ENCODE measurements at places on chromosomes 3 and 15.
A peak's percentile ranks its signal among the peaks of the same experiment; 100 is the strongest.

- DNase-seq: no peak
Observed at GRCh38 chr3:172987273-172987672, 153.8 kb downstream of the SPATA16 start.

DNA sequence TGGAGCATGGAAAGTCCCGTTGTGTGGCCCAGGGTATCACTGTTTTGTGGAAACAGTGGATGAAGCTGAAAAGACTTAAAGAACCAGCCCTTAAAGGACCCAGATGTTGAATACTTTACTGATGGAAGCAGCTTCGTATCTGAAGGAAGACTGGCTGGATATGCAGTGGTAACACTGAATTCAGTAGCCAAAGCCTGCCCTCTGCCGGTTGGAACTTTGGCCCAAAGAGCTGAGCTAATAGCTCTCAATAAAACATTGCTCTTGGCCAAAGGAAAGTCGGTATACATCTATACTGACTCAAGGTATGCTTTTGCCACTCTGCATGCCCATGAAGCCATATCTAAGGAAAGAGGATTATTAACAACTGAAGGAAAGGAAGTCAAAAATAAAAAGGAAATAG, 885.4 kb downstream of the PDCD6IP start:
- DNase-seq: peak; percentile 53

GRCh38 chr3:31064021-31064420, 169.6 kb upstream of the GADL1 start:
- DNase-seq: no peak

- no peak for DNase-seq
Observed at GRCh38 chr3:9301798-9302197, 52.4 kb upstream of the SRGAP3 start.

GRCh38 chr3:128188326-128188725, 35.0 kb downstream of the EEFSEC start:
- no peak for DNase-seq

- DNase-seq: no peak
Observed at GRCh38 chr15:76058714-76059319, 968 bp upstream of the TMEM266 start.

- no peak for DNase-seq
Observed at GRCh38 chr3:80366808-80367548, 599.2 kb upstream of the ROBO1 start.

DNA sequence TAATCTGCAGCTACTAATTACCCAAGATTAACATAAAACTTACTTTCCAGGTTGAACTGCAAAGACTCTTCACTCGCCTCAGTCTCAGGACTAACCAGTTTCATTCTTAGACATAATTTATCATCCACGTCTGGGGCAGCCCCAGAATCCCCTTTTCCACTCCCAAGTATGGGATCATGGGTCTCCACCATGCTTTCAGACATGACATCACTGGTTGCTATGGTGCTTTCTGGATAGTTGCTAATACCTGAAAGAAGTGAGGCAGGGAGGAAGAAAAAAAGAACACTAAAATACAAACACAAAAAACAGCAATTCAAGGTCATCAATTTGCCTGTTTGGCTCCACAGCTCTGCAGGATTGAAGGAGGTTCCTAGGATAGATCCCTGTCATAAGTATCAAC, 46.6 kb downstream of the TP53BP1 start:
- no peak for DNase-seq

- no peak for DNase-seq
Observed at GRCh38 chr3:140552403-140552802, 125.5 kb upstream of the TRIM42 start.

DNA sequence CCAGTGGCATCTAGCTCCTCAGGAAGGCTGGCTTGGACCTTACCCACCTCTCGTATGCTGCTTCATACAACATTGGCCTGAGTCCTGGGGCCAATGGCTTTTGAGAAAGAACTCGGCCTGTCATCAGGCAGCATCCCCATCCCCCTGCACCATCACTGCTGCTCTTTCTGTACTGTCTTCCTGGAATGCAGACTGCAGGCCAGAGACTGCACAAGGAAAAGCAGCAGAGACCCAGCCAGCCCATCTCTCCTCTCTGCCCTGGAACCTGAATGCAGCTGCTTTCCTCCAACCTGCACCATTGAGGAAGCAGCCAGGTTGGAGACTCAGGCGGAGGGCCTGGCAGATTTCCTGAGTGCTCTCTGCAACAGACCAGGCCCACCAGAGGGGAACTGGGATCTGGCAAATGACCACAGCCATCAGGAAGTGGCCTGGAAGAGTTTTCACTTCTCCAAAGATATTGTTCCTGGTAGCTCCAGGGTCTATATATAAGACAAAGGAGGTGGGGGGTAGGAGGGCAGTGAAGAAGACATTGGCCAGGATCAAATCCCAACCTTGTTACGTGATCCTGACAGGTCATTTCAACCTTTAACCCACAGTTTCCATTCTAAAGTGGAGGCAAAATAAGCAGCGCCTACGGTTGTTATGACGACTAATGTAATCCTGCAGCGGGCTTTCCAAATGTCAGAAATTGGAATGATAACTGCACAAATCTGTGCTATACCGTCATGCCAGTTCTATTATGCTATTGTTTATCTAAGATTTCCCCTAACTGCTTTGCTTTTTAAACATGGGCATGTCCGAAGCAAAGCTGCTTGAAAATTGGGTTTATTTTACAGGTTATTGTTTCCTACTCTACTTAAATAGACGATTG, 24.4 kb upstream of the RAB7A start:
- no peak for DNase-seq

DNA sequence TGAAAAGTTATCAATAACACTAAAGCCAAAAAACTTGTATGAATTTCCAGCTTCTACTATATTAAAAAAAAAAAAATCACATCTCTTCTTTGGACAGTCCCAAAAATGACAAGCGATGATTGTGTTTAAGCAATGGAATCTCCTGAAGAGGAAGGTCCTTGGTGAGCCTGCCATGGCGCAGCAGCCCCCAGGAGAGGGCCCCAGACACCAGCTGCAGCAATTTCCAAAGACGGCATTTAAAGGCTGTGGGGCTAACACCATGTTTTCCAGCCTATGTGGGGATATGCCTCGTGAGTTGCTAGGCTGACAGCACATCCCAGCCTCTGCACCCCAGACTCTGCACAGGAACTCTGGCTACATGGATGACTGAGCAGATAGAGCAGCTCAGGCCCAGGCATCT, 14.7 kb downstream of the SKIC8 start:
- DNase-seq: no peak

DNA sequence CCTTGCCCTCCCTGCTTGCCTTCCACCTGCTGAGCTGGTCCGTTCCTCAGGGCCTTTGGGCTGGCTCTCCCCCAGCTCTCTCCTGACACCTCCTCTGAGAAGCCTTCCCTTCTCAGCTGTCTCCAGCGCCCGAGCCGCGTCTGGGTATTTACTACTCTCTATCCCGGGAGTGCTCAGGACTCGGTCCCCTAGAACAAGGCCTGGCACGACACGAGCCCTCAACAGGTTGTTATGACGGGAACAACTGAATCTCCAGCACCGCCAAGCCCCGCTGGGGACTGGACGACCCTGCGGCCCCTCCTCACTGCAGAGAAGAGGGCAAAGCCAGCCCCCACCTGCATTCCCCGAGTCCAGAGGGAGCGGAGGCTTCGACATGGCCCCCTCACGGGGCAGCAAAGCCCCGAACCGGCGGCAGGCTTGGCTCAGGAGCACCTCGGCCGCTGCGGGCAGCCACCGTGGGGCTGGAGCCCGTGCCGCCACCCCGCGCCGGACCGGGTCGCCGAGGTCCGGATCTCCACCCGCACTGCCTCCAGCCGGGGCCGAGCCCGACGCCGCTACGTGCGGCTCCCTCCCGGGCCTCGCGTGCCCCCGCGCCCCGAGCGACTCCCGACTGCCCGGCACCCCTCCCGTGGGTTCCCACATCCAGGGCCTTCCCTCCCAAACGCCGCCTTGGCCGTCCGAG, 792 bp downstream of the TPRA1 start:
- DNase-seq: no peak

DNA sequence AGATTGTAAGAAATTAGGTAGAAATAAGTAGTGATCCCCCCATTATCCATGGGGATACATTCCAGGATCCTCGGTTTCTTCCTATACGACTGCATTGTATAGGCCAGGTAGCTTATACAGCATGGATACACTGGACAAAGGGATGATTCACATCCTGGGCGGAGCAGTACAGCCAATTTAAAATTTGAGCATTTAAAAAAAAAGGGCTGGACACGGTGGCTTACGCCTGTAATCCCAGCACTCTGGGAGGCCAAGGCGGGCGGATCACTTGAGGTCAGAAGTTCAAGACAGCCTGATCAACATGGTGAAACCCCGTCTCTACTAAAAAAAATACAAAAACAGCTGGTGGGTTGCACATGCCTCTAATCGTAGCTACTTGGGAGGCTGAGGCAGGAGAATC, 976 bp upstream of the ARGFX start:
- no peak for DNase-seq

- no peak for DNase-seq
Observed at GRCh38 chr3:193732391-193732790, 139.4 kb downstream of the OPA1 start.

DNA sequence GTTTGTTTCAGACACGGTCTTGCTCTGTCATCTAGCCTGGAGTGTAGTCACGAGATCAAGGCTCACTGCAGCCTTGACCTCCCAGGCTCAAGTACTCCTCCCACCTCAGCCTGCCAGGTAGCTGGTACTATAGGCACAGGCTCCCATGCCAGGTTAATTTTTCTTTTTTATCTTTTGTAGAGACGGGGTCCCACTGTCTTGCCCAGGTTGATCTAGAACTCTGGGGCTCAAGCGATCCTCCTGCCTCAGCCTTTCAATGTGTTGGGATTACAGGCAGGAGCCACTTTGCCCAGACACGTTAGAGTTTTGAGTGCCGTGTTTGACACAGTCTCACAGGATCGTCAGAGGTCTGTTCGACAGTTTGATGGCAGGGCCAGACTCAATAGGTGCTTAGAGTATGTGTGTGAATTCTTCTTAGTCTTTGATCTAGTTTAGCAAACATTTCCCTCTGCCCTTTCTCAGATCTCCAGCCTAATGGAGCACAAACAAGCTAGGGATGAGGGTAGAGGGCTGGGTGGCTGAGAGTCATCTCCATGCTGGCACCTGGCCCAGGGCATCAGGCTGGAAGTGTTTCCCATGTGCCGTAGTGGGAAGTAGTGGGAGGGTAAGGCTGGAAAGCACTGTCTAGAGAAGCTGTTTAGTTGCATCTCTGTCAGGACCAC, 66.1 kb upstream of the DLG1 start:
- no peak for DNase-seq

- no peak for DNase-seq
Observed at GRCh38 chr15:83928878-83929418, 275.0 kb downstream of the ADAMTSL3 start.

DNA sequence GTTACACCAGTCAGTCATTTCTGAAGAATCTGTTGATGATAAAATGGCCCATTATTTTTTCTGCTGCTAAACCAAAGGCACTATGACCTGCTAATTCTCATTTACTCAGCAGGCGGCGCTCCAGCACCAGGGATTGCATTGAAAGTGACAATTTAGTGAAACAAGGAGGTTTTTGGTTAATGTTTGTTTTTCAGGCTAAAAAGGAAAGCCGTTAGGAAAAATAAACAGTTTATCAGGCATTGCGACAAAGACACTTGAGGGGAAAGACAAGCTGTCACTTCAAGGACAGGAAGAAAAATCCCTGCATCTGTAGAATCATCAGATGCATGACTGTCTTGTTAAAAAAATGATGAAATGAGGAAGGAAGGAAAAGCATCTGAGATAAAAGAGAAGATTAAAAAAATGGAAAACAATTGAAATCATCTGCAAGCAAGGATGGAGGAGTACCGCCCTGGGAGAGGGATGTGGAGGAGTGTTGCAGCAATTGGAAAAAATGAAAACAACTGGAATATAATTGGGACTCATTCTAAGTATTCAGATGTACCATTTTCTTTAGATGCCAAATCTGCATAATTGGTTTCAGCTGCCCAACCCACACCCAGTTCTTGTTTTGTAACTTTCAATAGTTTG, 54.0 kb downstream of the NR1D2 start:
- peak; percentile 86 for DNase-seq

- DNase-seq: no peak
Observed at GRCh38 chr3:60304112-60304511, 947.1 kb downstream of the FHIT start.

DNA sequence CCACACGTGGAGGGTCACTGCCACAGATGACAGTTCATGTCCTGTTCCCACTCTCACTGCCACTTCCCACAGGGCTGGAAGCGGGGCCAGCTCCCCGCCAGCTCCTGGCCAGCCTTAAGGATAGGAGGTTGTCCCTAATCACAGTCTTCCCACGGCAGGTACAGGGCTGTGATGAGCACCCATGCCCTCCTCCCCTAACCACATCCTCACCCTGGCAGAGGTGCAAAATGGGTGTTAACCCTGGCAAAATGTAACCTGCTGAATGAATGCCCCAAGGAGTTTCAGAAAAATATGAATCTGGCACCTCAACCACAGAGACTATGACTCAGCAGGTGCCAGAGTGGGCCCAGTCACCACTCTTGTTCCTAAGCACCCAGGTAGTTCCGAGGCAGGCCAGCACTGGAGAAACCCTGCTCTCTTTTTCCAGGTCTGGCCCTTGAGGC, 185.1 kb upstream of the TPM1 start:
- no peak for DNase-seq

- DNase-seq: no peak
Observed at GRCh38 chr3:195125646-195126045, 145.3 kb downstream of the XXYLT1 start.

DNA sequence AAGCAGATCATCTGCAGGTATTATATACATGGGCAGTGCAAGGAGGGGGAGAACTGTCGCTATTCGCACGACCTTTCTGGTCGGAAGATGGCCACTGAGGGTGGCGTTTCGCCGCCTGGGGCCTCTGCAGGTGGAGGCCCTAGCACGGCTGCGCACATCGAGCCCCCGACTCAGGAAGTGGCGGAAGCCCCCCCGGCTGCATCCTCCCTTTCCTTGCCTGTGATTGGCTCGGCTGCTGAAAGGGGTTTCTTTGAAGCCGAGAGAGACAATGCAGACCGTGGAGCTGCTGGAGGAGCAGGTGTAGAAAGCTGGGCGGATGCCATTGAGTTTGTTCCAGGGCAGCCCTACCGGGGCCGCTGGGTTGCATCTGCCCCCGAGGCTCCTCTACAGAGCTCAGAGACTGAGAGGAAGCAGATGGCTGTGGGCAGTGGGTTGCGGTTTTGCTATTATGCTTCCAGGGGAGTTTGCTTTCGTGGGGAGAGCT, 639 bp downstream of the MKRN3 start:
- DNase-seq: no peak

- no peak for DNase-seq
Observed at GRCh38 chr15:28914483-28915023, 28.8 kb downstream of the APBA2 start.

DNA sequence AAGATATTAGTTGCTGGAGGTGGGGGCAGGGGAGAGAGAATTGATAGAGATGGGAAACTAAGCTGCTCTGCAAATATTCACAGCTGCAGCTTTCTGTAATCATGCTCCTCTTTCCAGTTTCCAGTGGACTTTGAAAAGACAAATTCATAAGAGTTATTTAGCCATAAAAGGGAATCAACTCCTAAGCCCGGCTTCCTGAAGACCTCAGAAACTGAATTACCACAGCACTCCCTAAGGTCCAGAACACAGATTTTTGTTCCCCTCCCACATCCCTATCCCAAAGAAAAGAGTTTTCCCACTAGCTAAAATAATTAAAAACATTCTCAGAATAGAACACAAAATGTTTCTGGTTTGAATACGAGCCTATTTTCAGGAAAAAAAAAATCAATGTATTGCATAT, 871.8 kb upstream of the NR2F2 start:
- no peak for DNase-seq

- DNase-seq: no peak
Observed at GRCh38 chr3:44241706-44242105, at the start of gene TOPAZ1. TSS of gene TOPAZ1 (plus strand) at chr3:44241886. CDS start at chr3:44242054, 168 bp downstream.

GRCh38 chr3:61807865-61808276, 246.5 kb downstream of the PTPRG start:
- DNase-seq: no peak

Data from right forelimb (tissue), 1 donor.